ENCODE measurements at places on chromosomes 2 and 18.

DNA sequence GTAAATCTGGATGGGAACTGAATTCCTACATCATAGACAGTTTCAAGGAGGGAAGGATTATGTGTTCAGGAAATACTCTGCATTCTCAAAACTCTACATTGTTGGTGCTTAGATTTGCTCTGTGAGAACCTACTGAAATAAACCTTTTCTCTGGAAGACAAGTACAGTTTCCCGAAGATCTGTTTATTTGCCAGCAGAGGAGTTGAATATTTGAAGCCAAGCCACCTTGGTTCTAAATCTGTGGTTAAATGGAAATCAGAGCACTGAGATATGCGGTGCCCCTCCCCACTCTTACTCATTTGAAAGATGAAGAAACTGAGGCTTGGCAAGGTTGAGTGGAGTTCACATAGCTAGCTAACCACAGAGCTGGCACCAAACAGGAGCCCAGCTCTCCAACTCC lies 146.3 kb upstream of the CTAGE1 start:
- DNase-seq = no peak

DNA sequence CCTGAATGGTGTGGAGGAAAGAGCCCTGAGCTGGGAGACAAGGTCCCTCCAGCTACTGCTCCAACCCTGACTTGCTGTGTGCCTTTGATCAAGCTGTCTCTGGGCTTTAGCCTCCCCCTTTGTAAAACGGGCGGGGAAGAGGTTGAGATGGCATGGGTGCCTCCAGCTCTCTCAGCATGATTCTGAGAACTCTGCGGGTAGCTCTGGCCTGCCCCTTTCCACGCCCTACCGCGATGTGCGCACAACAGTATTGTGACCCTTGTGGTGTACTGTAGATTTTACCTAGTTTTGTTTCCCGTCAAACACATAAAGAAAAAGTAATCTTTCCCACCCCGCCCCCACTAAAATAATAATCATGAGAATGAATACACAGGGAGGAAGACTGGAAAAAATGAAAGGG lies 5.3 kb downstream of the CD8A start:
- DNase-seq = no peak

- DNase-seq = no peak
These were observed 31.3 kb downstream of the HDHD2 start for GRCh38 chr18:47118981-47119380.

- DNase-seq = no peak
These were observed 1.5 kb downstream of the ZC3H8 start for GRCh38 chr2:112253261-112253815.

- peak; percentile 48 for DNase-seq
These were observed 162.7 kb downstream of the PKP4 start for GRCh38 chr2:158619496-158619895.

DNA sequence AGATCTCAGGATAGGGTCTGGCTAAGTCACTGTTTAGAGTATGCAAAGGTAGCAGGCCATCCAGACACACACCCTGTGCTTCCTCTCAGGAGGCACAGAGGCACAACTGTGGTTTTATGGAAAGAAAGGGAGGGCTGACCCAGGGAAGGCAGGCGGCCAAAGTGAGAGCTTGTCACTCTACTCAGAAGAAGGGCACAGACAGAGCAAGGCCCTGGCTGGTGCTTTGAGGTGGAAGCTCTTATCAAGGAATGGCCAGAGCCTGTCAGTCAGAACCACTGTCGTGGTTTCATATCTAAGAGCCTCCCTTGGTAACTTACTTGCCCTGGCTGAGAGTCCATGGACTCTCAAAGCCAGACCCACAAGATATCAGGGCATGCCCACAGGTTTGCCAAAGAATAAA lies 40.7 kb downstream of the SLC9A2 start:
- DNase-seq = no peak

Data from EL (cell line).